ENCODE measurements at places on chromosomes 5 and 9.

DNA sequence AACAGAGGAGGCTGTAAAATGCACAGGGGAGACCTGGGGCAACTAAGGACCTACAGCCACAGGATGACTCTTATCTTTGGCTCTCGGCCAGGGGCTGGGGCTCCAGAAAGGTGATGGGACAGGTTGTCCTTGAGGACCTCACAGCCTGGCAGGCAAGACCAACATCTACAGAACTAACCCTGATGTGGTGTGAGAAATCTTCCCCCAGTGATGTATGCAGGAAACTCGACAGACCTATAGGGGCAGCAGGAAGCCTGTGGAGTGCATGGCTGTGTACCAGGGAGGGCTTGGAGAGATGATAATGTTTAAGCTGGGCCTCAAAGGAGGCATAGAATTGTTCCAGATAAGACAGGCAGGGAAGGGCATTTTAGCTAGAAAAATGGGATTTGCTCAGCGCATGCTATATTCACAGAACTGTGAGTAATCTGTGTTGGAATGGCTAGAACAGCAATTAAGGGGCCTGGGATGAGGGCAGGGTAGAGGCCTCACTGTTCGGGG lies 68.5 kb upstream of the SLC25A51 start:
- no peak for DNase-seq

DNA sequence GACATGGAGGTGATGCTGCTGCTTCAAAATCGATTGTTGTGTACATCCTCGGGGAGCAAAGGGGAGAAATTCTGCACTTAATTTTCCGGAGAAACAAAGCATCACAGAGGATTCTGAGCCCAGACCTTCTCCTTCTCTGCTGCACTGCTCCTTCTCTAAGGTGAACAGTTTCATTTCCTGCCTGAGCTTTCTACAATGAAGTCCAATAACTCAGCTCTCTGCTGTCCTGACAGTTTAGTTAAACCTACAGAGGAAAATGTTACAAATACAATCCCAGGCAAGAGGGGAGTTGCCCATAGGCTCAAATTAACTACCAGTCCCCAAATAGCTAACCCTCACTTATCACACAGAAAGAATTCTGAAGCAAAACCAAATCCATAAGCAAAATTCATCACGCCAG lies 206.3 kb downstream of the EFNA5 start:
- no peak for DNase-seq

GRCh38 chr9:114224247-114224610 lies 68.9 kb downstream of the COL27A1 start:
- no peak for DNase-seq

GRCh38 chr5:61402244-61402823 lies 70.3 kb downstream of the ZSWIM6 start:
- DNase-seq = no peak

DNA sequence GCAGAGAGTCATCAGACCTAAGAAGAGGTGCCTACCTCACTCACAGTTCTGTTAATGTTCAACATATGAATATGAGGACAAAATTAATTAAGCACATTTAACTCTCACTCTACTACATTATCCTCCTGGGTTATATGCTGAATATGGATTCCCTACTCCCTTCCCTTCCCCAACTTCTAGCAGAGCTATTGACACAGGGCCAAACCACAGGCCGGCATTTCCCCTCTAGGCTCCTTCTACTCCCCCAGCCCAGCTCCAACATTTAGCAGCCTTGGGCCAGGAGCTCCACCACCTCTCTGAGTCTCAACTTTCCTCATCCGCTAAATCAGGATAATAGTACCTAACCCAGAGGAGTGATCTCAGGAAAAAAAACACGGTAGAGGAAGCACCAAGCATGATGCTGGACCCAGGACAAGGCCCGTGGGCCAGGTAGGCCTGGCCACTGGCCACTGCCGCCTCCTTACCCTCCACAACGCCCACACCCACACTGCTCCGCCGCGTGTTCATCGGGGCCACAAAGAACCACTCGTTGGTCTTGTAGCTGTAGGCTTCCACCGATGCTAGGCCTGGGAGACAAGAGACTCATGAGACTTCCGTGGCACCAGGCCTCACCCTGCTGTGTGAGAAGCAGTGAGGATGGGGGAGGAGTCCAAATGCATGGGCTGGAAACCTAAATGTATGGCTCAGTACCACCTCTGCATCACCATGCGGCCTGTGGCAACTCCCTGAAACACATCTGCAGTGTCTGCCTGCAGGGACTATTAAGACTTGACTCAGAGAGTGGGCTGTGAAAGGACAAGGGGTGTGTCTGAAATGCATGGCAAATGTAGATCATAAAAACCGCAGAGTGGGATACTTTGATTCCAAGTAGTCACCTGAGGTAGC lies 98.8 kb downstream of the KLHL3 start:
- DNase-seq = no peak

DNA sequence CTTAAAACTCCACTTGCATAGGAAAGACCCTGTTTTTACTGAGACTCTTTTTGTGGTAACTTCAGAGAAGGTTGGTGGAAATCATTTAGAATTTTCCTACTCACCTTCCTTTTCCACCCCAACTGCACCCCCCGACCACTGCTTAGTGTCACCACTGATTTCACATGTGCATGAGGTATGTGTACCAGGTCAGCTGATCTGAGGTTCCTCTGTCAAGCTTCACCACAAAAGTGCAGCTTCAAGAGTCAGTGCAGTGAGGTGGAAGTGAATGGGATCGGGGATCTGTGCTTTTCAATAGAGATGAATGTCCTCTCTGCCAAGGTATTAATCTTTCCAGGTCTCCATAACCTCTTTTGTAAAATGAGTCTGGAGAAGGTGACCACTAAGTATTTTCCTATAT lies 260.5 kb upstream of the WWC1 start:
- DNase-seq = no peak

DNA sequence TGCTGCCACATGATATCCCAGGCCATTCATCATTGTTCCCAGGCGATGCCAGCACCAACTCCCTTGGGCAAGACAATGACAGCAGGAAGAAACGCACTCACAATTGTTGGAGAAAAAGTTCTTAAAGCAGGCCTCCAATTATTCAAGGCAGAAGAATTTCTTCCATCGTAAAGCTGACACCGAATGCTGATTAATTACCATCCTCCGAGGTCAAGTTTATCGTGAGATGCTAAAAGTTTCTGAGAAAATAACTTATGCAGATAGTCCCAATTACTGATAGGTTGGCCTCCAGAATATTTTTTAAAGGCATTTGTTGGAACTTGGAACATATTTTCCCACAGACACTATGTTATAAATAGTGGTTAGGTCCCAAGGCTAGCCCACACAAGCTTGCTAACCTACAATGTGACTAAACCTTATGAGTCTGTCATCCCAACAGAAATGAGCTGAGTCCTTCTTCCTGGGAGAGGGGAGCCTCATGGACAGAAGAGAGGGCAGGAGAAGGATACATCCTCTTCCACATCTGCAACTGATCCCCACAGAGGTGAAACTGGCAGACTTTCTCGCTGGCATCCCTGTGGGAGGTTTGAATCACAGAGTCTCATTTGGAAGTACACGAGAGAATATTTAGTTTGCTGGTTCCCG lies 202.4 kb upstream of the TBC1D2 start:
- no peak for DNase-seq

- DNase-seq = no peak
Observed at GRCh38 chr9:82354279-82354659, 365.7 kb downstream of the SPATA31D1 start.

- no peak for DNase-seq
Observed at GRCh38 chr9:135752281-135753204, 50.6 kb downstream of the KCNT1 start.

- no peak for DNase-seq
Observed at GRCh38 chr9:27451207-27451797, 72.8 kb upstream of the IFNK start.

DNA sequence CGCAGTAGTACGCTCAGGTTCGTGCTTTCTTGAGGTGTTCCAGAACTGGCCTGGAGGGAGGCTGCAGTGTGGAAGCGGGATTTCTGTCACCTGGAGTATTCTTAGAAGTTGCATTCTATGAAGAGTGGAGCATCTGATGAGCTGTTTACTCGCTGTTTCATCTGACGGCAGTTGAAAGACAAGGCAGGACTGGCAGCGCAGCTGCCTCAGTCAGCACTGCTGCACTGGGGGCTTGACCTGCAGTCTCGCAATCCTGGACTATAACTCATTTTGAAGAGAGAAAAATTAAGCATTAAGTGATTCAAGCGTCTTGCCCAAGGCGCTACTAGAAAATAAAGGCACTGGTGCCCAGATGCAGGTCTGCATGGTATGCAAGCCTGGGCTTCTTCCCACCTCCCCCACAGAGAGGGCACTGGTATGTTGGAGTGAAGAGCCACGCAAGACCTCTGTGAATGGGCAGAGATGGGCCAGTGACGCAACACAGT lies 10.6 kb downstream of the TENT4A start:
- no peak for DNase-seq

GRCh38 chr5:2217219-2217618 lies 334.5 kb upstream of the IRX4 start:
- no peak for DNase-seq

DNA sequence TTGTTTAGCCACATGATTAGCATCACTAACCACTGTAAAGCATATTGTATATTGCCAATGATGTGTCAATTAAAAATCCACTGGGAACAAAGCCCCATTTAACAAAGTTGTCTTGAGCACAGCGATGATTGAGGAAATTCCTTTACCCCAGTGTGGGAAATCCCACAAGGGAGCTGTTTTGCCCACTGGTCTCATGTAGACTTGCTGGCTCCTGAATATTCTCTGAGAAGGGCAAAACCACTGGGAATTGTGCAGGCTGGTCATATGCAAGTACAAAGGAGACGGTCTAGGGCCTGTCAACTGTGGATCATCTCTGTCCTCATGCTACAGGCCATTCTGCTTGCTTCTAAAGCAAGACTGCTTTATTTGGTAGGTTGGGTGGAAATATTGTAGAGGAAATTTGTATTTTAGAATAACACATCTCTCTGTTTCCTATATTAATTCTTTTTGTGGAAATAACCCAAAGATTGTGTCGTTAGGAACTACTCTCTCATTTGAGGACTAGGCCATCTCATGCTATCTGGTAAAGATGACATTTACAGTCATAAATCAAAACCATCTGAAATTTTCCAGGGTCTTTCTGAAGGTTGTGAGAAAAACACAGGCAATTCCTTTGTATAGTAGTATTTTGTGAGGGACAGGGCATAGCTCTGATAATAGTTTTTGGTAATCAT lies 60.2 kb downstream of the PARP8 start:
- DNase-seq = no peak

- no peak for DNase-seq
Observed at GRCh38 chr5:150779397-150780186, 1.0 kb downstream of the SMIM3 start.

DNA sequence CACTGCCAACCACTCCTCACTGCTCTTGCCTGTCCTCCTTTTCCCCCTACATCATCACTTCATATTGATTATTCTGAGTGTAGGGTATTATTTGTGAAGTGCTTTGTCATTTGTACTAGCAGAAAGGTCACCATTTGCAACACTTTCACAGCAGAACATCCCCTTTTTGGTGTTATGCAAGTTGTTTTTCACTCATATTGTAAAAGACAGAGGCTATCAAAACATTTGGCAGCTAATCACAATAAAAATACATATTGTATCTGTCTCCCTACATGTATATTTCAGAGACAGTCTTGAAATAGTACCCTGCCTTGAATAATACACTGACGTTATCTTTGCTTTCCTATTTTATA lies 82.3 kb downstream of the ANXA1 start:
- no peak for DNase-seq
